ENCODE measurements at places on chromosomes 7 and 10. TPM values are rescaled to one million over a fixed set of nuclear protein-coding genes. Genes with fewer than 3 reads are reported as not detected.

Gene TBC1D12
- 0.62 TPM for total RNA-seq

Gene FGFBP3
- 1.6 TPM for total RNA-seq

Gene AGMO
- total RNA-seq: not detected

Gene CNPY1
- not detected for total RNA-seq

Gene CXCL12
- total RNA-seq: not detected

Gene LRIT1
- total RNA-seq: not detected

Gene ARID5B
- total RNA-seq: 79.4 TPM

Gene ABCB1
- total RNA-seq: 5.4 TPM

Gene OR2A12
- total RNA-seq: not detected

Gene ENKUR
- not detected for total RNA-seq

DNA sequence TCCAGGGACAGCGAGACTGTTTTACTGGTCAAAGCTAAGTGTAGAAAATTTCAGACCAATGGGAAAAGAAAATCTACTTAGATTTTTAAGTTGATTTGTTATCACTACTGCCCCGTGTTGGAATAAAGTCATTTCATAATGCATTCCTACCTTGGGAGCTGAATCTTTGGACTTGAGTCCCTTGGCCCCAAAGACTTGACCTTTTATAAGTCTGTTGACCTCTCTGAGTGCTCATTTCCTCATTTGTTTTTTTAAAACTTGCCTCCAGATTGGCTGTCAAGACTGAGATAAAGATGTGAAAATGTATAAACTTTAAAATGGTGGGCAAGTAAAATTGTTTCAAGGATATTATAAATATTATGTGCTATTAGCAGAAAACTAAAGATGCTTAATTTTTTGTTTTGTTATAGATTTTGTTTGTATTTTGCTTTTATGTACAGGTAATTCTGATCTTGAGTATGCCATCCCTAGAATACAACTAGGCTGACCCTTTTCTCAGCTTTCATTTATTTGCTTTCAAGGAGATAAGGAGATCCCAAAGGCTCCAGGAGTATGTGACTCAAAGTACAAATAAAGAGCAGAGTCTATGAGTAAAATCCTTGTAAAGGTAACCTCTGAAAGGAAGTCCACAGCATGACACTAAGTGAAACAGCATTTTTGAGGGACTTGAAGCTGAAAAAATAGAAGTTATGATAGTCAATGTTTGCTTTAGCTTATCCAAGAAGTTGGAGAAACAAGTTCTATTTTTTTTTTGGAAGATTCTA lies 54.6 kb downstream of the TMEM26 start:
- no peak for DNase-seq

DNA sequence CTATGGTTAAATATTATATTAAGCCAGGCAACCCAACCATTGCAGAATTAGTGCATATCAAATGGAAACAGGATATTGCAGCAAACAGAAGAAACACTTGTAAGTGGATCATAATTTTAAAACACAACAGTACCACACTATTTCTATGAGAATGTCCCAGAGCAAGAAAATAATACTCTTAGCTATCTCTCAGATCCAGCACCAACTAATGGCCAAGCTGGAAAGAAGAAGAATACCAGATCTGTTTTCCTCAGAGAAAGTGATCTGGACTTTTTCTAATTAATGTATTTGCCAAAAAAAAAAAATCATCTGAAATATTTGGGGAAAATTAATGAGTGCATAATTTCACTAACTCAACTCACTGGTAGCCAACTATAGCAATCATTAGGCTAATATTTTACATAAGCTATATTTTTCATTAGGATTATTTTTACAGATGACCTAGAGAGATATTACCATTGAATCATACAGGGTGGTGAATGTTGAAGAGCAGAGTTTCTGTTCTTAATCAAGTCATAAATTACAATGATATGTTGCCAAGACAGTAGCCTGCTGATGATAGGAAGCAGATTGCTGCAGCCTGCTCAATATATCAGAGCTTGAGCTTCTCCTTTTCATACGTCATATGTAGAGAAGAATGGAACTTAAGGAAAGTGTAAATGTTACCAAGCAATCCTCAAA lies 995.4 kb upstream of the LRRN3 start:
- no peak for DNase-seq

DNA sequence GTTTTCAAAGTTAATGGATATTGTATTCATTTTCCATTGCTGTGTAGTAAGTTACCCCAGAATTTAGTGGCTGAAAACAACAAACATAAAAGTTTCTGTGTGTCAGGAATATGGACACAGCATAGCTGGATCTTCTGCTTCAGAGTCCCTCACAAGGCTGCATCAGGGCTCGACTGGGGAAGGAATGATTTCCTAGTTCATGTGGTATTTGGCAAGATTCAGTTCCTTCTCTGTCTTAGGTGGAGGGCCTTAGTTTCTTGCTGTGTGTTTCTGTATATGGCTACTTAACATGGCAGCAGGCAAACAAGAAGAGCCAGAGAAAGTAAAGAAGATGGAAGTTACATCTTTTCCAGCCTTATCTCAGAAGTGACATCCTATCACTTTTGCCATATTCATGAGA lies 51.1 kb downstream of the TPST1 start:
- no peak for DNase-seq

DNA sequence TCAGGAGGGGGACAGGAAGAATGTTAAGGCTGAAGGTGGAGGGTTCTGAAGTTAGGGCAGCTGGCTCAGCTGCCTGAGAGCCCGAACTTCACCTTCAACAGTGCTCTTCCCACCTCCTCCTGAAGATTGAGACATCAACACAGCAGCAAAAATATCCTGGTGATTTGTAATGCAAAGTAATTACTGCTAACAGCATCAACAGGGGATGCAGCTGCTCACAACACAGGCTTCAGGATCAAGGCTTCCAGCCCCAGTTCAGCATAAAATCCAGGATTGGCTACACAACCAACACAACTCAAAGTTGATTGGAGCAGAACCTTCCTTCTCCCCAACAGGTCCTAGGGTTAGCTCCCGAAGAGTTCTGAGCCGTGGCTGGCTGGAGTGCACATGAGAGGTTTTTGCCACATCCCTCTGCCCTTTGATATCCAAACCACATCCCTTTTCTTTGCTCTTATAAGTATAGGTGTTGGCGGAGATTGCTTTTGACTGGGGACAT lies 242.4 kb downstream of the KIAA1217 start:
- DNase-seq: no peak

GRCh38 chr10:96413151-96413787 lies 54.5 kb upstream of the OPALIN start:
- DNase-seq: no peak

- no peak for DNase-seq
These were observed 111.5 kb upstream of the ADAM12 start for GRCh38 chr10:126499744-126500143.

- DNase-seq: no peak
These were observed 52.6 kb downstream of the BPGM start for GRCh38 chr7:134699021-134699818.

DNA sequence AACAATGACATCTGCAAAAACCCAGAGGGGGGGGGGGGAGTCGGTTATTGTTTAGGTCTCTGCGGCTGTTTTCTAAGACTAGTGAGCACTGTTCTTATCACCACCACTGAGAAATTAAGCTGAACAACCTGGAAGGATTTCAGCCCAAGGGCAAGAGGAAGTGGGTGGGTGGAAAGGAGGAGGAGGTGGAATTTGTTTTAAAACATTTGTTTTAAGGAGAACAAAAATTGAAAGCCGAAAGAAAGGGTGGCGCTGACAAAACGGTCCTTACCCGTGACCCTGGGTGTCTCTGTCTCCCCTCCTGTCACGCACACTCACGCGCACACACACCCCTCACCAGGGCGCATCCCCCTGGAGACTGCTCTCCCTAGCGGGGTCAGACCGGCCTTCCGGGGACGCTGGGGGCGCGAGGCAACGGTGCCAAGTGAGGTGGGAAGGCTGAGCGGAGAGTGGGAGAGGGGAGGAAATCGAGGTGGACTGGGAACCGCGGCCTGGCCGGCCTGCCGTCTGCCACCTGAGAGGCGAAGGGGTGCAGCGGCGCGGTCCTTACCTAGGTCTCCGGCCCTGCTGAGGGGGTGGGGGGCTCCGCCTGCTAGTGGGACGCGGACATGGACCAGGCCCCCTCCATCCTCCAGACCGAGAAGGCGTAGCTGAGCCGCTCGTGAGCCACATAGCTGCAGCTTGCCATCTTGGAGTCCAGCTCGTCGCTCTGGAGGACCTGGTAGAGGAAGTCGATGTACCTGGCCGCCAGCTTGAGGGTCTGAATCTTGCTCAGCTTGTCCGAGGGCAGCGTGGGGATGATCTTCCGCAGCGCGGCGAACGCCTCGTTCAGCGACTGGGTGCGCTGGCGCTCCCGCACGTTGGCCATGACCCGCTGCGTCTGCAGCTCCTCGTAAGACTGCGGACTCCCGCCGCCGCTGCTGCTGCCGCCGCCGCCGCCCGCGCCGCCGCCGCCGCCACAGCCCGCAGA lies 1.0 kb downstream of the TWIST1 start:
- DNase-seq: no peak

DNA sequence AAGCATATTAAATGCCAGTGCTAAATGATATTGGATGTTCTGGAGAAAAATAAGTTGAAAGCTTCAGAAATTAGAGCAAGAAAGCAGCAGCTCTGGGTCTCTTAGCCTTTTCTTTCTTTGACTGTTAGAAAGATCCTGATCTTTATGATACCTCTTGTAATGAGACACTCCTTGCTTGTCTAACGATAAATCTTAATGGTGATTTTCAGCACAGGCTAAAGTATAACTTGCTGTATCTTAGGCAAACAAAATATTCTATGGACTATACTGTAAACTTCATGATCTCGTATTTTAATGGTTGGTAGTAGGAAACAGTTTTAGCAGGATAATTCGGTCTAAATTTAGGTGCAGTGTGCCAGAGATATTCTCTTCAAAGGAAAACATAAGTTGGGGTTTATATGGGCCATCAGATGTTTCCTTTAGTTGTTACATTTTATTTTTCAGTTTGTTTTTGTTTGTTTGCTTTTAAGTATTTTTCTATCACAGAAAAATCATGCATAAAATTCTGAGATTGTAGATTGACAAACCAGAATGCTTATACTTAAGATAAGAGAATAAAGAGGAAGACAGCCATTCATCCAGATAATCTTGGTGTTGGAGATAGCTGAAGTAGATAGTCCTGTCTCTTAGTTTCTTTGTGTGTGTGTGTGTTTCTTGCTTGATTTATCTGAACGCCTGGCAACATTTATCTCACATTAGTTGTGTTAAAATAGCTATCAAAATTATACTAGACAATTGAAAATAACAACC lies 4.7 kb downstream of the CASD1 start:
- DNase-seq: no peak

DNA sequence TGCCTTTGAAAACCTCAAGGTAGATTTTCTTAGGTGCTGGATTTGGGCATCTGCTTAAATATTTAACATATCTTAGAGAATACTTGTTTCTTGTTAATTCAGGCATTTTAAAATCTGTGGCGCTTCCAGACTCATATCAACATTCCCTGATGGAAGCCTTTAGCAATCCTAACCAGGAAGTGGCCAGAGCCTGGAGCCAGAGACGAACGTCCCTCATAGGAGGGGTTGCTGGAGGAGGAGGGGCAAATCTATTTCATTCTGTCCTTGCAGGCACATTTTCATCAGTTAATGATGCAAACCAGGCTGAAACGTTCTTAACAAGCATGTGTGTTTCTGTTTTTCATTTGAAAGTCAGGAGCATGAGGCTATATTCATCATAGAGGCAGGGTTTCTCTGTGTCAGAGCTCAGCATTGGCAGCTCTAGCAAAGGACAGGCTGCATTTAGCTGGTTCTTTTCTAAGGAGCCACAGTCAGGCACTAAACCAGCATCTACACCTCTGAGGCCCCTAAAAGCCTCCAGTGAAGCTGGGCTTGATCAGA lies 17.8 kb upstream of the IFIT2 start:
- no peak for DNase-seq

DNA sequence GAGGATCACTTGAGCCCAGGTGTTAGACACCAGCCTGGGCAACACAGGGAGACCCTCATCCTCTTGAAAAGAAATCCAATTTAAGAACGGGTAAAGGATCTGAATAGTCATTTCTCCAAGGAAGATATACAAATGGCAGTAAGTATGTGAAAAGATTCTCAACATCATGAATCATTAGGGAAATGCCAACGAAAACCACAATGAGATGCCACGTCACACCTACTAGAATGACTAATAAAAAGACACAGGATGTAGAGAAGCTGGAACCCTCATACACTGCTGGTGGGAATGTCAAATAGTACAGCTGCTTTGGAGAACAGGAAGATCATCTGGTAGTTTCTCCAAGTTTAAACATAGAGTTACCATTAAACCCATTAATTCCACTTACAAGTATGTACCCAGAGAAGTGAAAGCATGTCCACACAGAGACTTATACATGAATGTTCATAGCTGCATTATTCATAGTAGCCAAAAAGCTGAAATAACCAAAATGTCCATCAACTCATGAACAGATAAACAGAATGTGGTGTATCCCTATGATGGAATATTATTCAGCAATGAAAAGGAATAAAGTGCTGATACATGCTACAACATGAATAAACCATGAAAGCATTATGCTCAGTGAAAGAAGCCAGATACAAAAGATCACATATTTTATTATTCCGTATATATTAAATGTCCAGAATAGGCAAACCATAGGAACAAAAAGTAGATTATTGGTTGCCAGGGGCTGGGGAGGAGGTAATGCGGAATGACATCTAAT lies 13.1 kb upstream of the ZMIZ2 start:
- peak; percentile 62 for DNase-seq

DNA sequence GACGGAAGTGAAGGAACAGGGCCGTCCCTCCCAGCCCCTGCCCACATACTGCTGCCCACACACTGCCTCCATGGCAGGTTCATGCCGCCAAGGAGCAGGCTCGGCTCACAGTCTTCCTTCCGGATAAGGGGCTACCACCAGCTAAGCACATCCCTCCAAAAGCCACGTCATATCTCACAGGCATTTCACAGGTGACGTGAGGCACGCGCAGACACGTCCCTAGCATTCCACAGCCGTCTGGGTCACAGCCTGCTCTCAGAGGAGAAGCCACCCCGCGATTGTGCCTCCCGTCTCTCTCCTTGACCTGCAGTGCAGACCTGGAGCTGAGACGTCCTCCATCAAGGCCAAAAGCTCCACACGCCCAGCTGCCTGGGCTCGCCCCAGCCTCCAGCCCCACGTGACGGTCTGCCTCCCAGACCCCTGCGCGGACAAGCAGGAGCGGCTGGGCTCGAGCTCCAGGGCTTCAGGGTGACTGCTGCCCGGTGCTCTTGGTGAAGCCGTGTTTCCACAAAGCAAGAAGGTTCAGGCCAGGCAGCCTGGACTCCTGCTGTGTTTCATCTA lies 114.0 kb downstream of the MAD1L1 start:
- no peak for DNase-seq

DNA sequence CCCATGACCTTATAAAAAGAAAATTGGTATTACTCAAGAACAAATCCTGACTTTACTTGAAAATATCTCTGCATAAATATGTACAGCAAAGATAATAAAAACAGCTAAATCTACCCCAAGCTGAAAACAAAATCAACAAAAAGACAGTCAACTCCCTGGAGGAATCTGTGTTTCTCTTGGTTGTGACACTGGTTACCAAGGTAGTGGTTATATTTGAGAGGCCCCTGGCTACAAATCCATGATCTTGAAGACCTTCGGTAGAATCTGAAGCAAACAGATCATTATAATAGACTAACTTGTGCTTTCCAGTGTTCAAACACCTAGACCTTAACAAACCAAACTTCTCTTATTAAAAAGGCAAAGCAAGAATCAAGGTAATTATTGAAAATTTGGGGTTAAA lies 123.9 kb upstream of the SGCE start:
- DNase-seq: no peak

GRCh38 chr7:2870471-2870931 lies 26.4 kb upstream of the GNA12 start:
- peak; percentile 87 for DNase-seq

- DNase-seq: no peak
These were observed 16.1 kb downstream of the MYO1G start for GRCh38 chr7:44962483-44963251.

Data from activated CD4-positive, alpha-beta memory T cell treated with anti-CD3 and anti-CD28 coated beads for 36 hours (primary cell).